ENCODE measurements at places on chromosomes 4 and X.

DNA sequence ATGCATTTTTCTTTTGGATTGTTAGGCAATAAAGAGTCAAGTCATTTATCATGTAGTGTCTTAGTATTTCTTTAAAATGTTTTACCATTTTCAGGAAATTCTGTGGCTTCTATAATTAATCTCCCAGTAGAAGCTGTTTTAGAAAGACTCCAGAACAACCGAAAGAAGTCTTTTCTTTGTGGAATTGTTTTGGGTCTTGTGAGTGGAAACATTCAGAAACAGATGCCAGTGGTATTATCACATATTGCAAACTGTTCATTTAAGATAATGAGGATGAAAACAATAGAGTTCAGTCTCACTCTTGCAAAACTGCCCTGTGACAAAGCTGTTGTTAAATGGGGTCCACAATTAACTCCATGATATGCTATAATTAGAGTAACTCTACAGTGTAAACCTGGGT lies 211.2 kb upstream of the KIT start:
- no peak for DNase-seq

GRCh38 chr4:144357975-144358374 lies 217.5 kb upstream of the GYPA start:
- no peak for DNase-seq

DNA sequence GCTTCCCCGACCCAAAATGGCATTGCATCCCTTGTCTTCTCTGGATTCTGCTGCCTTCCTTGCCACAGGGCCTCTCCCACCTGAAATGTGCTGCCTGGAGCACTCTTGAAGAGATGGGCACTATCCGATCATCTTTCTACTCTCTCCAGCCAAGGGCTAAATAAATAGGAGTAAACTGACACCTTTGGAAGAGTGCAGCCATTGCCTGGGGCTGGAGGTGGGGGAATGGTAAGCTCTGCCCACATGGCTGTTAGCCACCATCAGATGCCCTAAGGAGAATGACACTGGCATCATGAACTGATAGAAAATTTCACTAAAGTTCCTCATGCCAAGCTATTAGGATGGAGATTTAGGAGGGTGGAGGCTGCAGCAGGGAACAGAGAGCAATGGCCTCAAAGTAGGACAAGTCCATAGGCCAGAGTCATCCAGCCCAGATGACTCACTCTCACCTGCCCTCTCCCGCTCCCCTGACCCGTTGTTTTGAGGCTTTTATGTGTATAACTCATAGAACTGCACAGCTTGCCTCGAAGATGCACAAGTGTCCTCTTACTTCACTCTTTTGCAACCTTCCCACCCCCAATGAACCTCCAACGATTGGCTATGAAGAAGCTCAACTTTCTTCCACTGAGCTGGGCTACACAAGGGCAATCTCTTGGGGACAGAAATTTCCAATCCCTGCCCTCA lies 822 bp upstream of the PFKFB1 start:
- no peak for DNase-seq

GRCh38 chr4:149999485-150000074 lies 78.7 kb upstream of the DCLK2 start:
- peak; percentile 83 for DNase-seq

DNA sequence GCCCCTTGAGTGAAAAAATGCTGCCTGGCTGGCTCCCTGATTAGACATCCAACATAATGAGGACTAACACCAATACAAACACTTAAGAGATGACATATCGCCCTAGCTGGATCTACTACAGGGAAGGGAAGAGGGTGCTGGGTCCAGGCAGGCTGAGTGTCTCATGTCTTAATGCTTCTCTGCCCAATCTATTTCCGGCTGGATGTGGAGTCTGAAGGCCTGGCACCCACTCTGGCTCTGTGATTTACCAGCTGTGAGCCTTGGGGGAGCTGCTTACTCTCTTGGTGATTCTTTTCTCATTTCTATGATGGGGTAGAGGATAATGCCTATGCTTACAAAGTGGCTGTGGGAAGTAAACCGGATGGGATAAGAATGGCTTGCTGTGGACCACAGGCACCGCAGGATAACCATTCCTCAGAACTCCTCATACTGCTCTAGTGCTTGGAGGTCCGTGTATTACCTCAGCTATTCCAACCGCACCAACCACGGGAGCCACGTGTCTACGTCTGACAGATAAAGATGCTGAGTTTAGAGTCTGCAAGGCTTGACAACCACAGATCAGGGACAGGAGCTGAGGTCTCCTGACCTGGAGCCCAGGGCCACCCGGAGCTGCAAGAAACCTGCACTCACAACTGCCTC lies 161.7 kb downstream of the AFAP1 start:
- no peak for DNase-seq

- DNase-seq, result no peak
Measured at GRCh38 chr4:152640058-152640921, 39.5 kb downstream of the TMEM154 start.

DNA sequence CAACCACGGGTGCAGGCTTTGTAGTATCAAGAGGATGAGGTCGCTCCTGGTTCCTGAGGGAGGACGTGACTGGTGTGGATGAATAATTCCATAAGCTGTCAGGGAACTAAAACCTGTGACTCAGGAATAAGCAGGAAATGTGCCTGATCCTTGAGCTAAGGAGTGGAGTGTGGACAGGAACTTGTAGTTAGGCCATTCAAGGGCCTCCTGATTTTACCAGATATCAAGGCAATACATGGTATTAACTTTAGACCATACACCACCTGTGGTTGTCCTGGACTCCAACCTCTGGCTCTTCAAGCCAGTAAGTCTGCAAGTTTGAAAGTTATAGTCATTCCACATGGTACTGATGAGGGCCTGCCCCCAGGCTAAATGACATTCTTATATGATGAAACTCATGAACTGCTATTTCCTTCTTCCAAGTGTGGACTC lies 12.1 kb upstream of the ING2 start:
- peak; percentile 62 for DNase-seq

DNA sequence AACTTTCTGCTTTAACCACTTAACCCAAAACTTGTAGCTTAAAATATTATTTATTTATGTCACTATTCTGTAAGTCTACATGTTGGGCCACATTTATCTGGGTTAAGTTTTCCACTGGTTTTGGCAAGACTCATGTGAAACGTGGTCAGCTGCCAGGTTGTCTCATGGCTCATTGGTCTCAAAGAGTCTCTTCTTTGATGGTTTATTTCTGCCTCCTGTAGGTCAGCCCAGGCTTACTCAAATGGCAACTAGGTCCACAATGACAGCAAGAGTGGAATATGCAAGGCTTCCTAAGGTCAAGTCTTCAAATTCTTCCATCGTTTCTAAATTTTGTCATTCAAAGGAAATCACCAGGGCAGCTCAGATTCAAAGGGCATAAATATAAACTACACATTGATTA lies 828.7 kb downstream of the PCDH7 start:
- DNase-seq, result peak; percentile 3

DNA sequence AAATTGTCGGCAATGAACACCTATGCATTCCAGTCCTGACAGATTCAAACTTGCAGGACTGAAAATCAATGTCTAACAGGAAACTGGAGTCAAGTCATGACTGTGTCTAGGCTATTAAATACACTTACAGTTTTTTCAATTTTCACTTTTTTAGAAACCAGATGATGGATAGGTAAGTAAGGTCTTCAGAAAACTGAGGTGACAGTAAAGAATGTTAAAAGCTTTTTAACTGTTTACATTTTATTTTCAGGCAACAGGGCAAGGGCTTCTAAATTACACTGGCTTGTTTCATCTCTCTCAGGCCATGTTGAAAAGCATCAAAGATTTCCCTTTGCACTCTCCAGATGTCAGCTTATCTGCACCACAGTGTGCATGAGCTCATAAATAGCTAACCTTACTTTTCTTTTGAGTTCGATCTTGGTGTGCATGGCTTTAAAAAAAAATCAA lies 65.2 kb downstream of the SEC24D start:
- DNase-seq, result no peak

- no peak for DNase-seq
Measured at GRCh38 chr4:31139767-31140166, 419.6 kb downstream of the PCDH7 start.

DNA sequence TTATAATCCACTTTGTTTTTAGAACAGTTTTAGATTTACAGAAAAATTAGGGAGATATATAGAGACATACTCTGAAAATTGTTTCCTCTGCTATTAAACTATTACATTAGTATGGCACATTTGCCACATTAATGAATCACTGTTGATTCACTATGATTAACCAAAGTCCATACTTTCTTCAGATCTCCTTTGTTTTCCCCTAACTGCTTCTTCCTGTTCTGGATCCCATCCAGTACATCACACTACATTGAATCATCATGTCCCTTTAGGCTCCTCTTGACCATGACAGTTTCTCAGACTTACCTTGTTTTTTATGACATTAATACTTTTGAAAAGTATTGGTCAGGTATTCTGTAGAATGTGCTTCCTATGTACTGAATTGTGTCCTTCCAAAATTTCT lies 109.2 kb upstream of the EDNRA start:
- DNase-seq, result peak; percentile 74

DNA sequence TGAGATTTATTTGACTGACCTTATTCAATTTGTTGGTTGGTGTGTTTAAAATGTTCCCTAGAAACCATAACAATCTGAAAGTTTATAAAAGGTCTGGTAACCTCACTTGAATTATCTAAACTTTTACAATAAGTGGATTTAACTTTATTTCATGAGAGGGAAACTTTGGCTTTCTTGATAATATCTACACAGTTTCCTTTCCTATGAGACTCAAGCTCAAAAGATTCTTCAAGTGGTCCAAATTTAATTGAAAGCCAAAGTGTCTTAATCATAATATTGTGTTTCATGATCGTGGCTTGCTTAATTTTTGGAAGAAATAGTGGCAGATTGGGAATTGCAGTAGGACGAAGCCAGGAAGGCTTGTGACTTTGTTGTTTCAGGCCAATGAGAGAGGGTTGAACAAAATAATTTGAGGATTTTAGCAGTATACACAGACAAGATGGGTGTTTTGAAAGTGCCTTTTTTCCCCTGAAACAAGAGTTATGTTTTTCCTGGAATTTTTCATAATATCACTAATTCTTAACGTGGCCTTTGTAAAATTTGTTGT lies 55.0 kb downstream of the PHEX start:
- no peak for DNase-seq

- no peak for DNase-seq
Measured at GRCh38 chr4:10336471-10336870, 120.8 kb downstream of the ZNF518B start.

DNA sequence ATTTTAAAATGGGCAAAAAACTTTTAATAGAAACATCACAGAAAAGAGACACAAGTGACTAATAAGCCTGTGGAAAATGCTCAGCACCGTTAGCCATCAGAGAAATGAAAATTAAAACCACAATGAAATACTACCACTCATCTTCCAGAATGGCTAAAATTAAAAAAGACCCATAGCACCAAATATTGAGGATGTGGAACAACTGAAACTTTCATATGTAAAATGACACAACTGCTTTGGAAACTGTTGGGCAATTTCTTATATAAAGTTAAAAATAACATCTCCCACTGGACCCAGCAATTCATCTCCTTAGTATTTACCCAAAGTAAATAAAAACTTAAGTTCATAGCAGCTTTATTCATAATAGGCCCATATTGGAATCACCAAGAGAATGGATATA lies 94.2 kb downstream of the TENM3 start:
- DNase-seq, result peak; percentile 34

- DNase-seq, result peak; percentile 56
Measured at GRCh38 chr4:123941306-123941705, 544.7 kb downstream of the SPRY1 start.

- DNase-seq, result no peak
Measured at GRCh38 chrX:13638826-13639225, 14.1 kb upstream of the TCEANC start.

- DNase-seq, result peak; percentile 58
Measured at GRCh38 chr4:167021545-167022155, 212.6 kb downstream of the SPOCK3 start.

GRCh38 chr4:94516999-94517398 lies 65.3 kb downstream of the PDLIM5 start:
- DNase-seq, result peak; percentile 87

DNA sequence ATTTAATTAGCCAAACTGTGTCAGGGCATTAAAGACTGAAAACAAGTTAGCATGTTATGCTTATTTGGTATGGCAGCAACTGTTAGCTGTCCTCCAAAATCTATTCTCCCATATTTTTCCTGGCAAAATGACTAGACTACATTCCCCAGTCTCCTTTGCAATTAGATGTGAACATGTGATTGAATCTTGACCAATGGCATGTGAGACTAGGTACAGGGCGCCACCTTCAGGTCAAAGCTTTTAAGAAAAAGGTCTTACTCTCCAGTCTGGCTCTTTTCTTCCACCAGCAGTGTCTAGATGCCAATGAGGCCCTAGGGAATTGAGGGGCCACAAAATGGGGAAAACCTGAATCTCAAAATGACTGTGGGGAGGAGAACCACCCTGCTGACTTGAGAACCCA lies 408.2 kb downstream of the SMARCA1 start:
- peak; percentile 28 for DNase-seq

DNA sequence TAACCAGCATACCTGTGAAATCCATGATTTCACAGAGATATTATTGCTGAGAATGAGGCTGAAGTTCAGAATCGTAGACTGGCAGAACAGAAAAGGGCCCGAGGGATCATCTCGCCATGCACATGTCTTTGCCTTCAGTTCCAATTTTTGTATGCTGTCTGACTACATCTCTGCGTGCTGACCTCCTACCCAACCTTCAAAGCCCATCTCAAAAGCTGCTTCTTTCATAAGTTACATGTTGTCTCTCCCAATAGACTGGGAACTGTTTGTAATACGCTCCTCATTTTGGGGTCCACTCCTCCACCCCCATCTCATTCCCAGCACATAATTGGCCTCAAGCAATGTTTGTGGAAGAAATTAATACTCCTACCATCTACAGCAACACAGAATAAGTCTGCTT lies 78.2 kb downstream of the RTL5 start:
- DNase-seq, result no peak

DNA sequence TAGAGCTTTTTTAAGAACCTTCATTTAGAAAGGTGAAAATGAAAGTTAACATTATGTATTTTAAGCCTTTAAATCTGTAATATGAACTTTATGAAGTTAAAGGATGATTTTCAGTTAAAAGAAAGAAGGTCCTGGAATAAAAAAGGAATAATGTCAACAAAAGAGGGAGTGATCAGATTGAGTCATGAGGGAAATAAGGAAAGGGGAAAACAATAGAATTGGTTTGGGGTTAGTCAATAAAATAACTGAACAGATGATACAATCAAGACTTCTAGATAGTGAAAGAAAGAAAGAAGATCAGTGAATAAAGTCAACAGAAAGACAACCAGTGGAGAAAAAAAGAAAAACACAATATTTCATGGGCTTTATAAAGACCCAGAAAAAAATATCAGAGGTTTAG lies 291.6 kb upstream of the ARSJ start:
- DNase-seq, result no peak

- no peak for DNase-seq
Measured at GRCh38 chr4:147761218-147761883, 29.5 kb downstream of the ARHGAP10 start.

- peak; percentile 89 for DNase-seq
Measured at GRCh38 chrX:120457766-120458180, 11.3 kb downstream of the LAMP2 start.

DNA sequence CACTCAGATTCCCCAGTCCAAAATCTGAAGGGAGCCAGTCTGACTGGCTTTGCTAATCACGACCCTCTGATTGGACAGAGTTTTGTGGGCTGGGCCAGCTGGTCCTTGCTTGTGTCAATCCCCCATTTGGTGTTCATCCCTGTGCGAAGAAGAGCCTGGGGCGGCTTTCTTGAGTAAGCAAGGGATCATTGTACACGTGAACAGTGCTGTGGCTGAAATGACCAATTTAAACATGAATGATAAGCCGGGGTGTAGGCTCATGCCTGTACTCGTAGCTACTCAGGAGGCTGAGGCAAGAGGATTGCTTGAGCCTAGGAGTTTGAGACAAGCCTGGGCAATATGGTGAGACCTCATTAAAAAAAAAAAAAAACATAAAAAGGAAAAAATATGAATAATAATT lies 379.1 kb downstream of the RAPGEF2 start:
- DNase-seq, result no peak

Measured in iris pigment epithelial cell (primary cell).